ENCODE measurements at places on chromosomes 2 and 18.

DNA sequence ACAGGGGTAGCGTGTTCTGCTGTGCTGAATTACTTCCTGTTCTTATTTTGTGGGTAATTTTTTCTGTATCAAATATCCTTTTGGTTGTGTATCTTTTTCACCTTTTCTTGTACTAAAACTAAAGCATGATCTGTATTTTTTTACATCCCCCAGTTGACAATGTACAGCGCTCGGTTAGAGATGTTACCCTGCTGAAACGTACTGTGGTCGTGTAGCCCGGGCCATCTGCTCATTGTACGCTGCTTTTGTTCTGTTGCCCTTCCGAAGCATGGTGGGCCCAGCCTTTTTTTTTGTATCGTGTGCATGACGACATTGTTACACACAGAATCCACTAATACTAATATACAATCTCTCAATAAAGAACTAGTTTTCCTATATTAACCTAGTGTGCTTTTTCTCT, 233.1 kb downstream of the HAUS1 start:
- DNase-seq, result no peak

GRCh38 chr2:240556553-240557100, 1.2 kb downstream of the ANKMY1 start:
- DNase-seq, result peak; percentile 12

DNA sequence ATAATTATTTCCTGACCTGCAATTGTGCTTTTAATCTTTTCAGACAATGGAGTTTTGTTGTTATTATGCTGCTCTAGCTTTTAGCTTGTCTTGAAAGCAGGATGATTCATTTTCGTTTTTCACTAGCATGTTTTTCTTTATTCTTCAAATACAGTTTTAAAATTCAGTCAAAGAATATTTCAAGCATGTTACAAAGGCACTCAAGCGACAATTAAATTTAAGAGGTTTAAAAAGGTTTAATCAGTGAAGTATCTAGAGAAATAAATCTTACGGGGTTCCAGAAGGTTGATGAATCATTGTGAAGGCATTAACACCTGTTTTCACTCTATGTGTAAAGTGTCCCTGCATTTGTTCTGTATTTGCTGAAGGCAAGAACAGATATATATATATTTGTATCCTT, 390.7 kb upstream of the TMEFF2 start:
- DNase-seq, result no peak

- no peak for DNase-seq
These were observed 14.0 kb upstream of the COL6A3 start for GRCh38 chr2:237427769-237428506.

DNA sequence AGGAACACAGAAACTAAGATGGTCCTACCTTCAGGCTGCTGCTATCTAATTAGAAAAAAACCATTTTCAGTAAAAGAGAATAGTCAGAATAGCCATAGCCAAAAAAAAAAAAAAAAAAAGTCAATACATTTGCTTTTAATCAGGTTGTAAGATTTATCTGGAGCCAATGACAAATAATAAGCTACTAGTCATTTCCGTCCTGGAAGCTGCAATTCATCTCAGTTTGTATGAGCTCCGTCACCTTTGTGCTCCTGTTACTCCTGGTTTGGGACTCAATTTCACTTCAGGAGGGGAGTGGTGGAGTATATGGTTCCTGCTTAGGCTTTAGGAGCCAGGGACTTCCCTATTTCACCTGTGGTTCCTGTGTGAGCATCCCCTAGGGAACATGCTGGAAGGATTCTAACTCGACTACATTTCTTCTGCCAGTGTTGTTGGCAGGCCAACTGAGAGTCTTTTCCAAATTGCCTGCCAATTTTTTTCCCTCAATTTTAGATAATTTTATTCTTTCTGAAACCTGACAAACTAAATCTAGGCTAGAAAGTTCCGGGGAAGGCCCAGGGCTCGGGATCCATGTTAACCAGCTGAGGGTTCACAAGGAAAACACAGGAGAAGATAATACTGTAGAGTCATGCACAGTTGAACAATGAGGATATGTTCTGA, 481.8 kb downstream of the DLGAP1 start:
- no peak for DNase-seq
